Activated naive CD8-positive, alpha-beta T cell treated with anti-CD3 and anti-CD28 coated beads for 36 hours (primary cell): ENCODE measurements at places on chromosomes 16 and 17. TPM values are rescaled to one million over a fixed set of nuclear protein-coding genes. Genes with fewer than 3 reads are reported as not detected.

DNA sequence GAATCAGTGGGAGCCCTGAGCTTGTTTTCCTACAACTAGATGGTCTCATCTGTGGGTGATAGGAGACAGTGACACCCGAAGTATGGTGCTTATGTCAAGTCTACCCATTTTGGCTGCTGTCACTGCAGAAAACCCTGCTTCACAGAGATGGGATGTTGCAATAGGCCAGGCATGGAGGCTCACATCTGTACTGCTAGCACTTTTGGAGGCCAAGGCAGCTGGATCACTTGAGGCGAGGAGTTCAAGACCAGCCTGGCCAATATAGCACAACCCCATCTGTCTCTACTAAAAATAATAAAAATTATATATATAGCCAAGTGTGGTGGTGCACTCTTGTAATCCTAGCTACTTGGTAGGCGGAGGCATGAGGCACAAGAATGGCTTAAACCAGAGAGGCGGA is 2.3 kb upstream of the HERPUD1 start:
- no peak for DNase-seq
- H3K27ac ChIP-seq = no peak overlapping the region
- peaks cover 20% of the 10 kb centered on the region for H3K4me1 ChIP-seq

The MPP2 gene
- total RNA-seq = 5.2 TPM

- no peak overlapping the region for H3K4me3 ChIP-seq
- peaks cover 3% of the 10 kb centered on the region for H3K27me3 ChIP-seq
- H3K4me1 ChIP-seq = peaks cover 2% of the 10 kb centered on the region
- H3K27ac ChIP-seq = peak overlapping the region; percentile 48
Observed at GRCh38 chr16:87832741-87833502, 36.4 kb downstream of the SLC7A5 start.

GRCh38 chr16:87483481-87483880 is 9.3 kb downstream of the ZCCHC14 start:
- H3K27me3 ChIP-seq = no peaks in the 10 kb centered on the region
- peaks cover 65% of the 10 kb centered on the region for H3K4me1 ChIP-seq
- no peak for DNase-seq

DNA sequence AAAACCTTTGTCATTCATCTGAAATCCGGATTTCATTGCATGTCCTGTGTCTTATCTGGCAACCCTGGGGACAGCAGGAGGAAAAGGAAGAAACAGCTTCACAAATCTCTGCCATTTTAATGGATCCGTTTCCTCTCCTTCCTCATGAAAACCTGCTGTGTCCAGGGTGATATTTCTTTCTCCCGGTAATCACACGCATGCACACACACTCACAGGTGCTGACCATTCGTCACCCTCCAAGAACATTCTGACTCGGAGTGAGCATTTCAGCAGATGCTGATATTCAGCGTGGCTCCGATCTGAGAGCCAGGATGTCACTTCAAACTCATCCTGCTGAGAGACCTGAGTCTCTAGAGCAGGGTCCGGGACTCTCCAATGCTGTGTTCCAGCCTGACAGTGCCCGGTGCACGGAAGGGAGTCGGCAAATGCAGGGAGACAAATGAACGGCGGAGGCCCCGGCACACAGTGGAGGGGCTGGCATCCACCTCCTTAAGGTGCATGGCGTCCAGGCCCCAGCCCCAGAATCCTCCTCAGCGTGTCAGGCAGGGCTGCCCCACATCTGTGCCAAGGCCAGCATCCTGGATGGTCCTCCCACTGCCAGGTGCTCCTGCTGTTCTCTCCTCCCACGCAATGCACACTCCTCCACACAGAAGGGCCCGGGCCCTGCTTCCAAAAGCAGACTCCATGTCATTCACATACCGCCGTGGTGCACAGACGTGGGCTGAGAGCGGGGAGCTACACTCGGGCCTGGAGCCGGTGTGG is 70.7 kb downstream of the RBFOX3 start:
- no peaks in the 10 kb centered on the region for H3K27me3 ChIP-seq
- no peaks in the 10 kb centered on the region for H3K36me3 ChIP-seq
- no peak for DNase-seq

The ABI3 gene
- 55.5 TPM for total RNA-seq

The CD300A gene
- 4.4 TPM for total RNA-seq

The SPOP gene
- 57.7 TPM for total RNA-seq

The ZNF18 gene
- 8.1 TPM for total RNA-seq

DNA sequence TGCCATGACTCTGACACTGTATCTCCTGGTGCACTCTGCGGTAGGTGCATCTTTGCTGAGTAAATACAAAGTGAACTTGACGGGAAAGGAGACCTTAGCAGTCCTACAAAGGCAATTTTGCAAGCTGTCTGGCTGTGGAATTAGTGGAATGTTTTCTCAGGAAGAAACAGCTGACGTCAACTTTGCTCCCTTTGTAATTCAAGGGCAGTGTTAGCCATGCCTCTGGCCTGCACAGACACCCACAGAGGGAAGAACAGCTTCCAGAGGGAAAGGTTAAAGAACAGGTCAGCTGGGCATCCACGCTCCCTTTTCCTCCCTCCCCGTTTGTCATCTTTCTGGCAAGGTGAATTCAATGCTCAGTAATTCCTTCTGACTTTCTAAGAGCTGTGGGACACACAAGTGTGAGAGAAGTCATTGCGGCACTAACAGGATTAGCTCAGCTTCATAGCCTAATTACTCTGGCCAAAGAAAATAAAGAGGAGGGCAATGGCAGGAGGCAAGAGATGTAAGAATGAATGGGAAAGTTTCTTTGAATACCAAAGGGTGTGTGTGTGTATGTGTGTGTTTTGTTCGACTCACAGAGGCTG is 476.9 kb upstream of the GOT2 start:
- H3K27me3 ChIP-seq = no peaks in the 10 kb centered on the region
- H3K4me3 ChIP-seq = no peak overlapping the region
- H3K27ac ChIP-seq = no peak overlapping the region
- no peak for DNase-seq
